Tibial artery (tissue), 4 donors: ENCODE measurements at places on chromosomes 7 and 10.

DNA sequence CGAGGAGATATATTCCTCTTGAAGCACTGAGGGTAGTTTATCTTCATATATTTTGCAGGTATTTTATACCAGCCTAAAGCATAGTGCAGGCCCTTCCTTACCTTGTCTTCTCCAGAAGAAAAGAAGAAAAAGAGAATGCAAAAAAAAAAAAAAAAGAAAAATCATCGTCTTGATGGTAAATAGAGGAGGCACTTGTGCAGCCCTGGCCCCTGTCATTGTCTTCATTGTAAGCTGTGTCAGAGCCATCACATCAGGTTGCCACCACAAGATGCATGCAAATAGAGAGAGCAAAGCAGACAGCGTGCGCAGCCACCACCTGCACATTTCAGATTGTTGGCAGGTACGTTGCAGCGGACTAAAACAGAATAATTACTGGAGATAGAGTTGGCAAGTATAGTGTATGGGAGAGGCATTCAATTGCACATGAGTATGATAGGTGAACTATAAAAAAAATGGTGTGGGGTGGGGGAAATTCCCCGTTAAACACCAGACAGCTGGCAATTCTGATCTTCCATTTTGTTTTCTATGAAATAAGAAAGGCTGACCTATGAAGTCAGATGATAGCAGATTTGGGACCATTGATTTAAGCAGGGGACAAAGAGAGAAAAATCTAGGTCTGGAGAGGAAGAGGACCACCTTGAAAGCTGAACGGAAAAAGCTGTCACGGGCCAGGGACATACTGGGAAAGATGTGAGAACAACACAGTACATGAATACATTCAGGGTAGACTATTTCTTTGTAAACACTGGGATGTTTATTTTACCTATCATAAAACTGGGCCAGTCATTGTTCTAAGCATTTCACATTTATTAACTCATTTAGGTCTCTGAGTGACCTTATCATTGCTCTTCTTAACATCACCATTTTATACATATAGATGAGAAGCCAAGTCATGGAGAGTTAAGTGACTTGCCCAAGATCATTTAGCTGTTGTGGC lies 306.3 kb upstream of the SP8 start:
- no peak for DNase-seq
- H3K4me1 ChIP-seq, result no peaks in the 10 kb centered on the region
- H3K27ac ChIP-seq, result no peak overlapping the region
- H3K36me3 ChIP-seq, result no peaks in the 10 kb centered on the region
- H3K4me3 ChIP-seq, result no peak overlapping the region

- no peaks in the 10 kb centered on the region for H3K4me1 ChIP-seq
- DNase-seq, result no peak
- H3K27me3 ChIP-seq, result no peaks in the 10 kb centered on the region
- H3K4me3 ChIP-seq, result no peak overlapping the region
- H3K27ac ChIP-seq, result no peak overlapping the region
These were observed 354.1 kb downstream of the DPP6 start for GRCh38 chr7:154406312-154406711.

DNA sequence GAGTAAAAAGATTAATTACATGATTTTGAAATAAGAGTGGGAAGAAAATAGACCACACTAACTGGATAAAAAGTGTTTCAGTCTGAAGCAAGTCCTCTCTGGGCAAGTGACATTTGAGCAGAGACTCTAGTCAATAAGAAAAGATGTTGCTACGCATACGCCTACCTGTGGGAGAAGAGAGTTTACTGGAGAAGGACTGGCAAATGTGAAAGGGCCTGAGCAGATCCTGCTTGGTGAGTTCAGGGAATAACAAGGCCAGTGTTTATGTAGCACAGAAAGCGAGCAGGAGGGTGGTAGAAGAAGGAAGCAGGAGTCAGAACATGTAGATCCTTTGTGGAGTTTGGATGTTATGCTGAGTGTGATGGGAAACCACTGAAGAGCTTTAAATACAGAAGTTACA lies 43.4 kb downstream of the RAB18 start:
- H3K4me1 ChIP-seq, result peaks cover 9% of the 10 kb centered on the region
- no peak for DNase-seq
- H3K36me3 ChIP-seq, result peaks cover 28% of the 10 kb centered on the region
- H3K4me3 ChIP-seq, result no peak overlapping the region
- no peaks in the 10 kb centered on the region for H3K27me3 ChIP-seq

DNA sequence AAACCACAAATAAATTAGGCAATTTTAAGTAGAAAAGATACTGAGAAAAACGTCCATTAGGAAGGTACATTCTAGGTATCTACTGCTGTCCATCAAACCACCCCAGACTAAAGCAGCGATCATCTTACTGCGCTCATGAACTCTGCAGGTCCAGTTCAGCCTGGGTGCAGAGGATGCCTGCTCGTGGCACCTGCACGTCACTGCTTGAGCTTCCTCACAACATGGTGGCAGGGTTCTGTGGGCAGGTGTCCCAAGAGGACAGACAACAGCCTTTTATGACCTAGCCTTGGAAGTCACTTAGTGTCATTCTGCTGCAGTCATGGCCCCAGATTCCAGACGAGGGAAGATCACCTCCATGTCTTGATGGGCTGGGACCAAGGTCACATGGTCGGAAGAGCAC lies 93.4 kb downstream of the MICALL2 start:
- no peaks in the 10 kb centered on the region for H3K36me3 ChIP-seq
- no peak overlapping the region for H3K27ac ChIP-seq
- peaks cover 11% of the 10 kb centered on the region for H3K4me1 ChIP-seq
- H3K4me3 ChIP-seq, result no peak overlapping the region
- no peak for DNase-seq

DNA sequence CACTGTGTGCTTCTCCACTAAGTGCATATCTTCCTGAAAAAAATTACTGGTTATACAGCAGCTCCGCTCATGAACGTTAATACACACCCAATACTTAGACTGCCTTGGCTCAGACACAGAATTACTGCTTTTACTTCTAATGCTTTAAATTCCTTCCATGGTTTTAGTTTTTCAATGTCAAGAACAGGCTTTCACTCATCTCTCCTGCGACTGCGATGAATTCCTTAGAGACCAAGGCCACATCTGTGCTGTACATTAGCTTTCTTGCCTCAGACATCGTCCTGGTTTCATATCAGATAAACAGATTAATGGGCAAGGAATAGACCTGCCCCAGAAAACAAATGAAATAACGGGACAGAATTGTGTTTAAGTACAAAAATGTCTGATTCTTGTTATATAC lies 120.2 kb downstream of the CYP26A1 start:
- no peak overlapping the region for H3K27ac ChIP-seq
- DNase-seq, result no peak
- H3K36me3 ChIP-seq, result no peaks in the 10 kb centered on the region
- H3K27me3 ChIP-seq, result no peaks in the 10 kb centered on the region

DNA sequence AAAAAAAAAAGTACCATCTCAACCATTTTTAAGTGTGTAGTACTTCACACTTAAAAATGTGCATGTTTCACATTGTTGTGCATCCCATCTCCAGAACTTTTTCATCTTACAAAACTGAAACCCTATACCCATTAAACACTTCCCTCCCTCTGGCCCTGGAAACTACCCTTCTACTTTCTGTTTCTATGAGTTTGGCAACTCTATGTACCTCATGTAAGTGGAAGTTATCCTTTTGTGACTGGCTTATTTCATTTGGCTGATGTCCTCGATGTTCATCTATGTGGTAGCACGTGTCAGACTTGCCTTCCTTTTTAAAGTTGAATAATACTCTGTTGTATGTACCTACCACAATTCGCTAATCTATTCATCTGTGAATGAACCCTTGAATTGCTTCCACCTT lies 12.2 kb downstream of the KCNMA1 start:
- H3K4me1 ChIP-seq, result peaks cover 99% of the 10 kb centered on the region
- H3K4me3 ChIP-seq, result no peak overlapping the region
- H3K27ac ChIP-seq, result peak overlapping the region; percentile 63
- H3K36me3 ChIP-seq, result no peaks in the 10 kb centered on the region
- DNase-seq, result no peak

DNA sequence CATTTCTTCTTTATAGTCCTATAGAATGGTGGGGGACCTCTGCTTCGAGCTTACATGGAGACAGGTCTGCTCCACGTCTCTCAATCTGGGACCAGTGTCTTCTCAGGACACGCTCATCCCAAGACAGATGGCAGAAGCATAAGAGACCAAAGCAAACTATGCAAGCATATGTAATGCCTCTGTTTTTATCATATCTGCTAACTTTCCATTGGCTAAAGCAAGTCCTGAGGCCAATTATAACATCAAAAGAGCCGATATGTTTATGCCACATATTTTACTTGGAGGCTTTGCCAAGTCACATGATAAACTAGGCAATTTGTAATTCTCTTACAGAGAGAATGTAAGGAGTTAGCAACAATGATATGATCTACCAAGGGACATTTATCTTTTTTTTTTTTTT lies 102.6 kb upstream of the NRBF2 start:
- no peak for DNase-seq
- no peak overlapping the region for H3K4me3 ChIP-seq
- H3K36me3 ChIP-seq, result no peaks in the 10 kb centered on the region
- H3K27ac ChIP-seq, result no peak overlapping the region
- no peaks in the 10 kb centered on the region for H3K27me3 ChIP-seq
- H3K4me1 ChIP-seq, result no peaks in the 10 kb centered on the region

DNA sequence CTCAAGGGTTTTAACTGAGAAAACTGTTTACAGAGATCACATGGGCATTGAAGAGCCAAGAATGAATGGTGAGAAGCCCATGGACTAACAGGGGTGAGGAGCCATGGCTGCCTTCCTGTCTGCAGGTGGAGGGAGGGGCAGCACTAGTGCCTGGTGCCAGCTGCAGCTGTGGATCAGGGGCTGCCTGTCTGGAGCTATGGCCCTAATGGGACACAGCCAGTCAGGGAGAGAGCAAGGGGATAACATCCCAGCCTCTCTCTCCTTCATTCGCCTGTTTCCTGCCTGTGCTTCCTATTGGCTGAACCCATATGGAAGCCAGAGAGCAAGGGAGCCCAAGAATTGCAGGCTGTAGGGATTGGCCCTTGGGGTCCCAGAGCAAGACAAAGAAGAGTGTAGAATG lies 125.8 kb upstream of the GAD2 start:
- no peak overlapping the region for H3K4me3 ChIP-seq
- no peaks in the 10 kb centered on the region for H3K36me3 ChIP-seq
- no peak overlapping the region for H3K27ac ChIP-seq
- H3K27me3 ChIP-seq, result no peaks in the 10 kb centered on the region
- DNase-seq, result no peak

DNA sequence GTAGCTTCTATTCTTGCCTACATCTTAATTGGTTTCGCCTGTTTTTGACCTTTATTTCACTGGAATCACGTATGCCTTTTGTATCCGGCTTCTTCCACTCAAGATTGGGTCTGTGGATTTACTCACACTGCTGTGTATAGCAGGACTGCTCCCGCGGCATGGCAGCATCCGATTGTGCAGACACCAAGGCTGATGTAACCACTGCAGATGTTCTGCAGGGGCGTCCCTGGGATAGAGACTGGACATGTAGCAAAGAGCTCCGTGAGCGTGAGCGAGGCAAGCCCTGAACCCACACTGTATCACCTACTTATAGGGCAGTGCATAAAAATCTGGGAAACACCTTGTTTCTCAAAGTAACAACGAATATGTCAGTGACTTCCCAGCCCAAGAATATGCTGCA lies 11.4 kb upstream of the IDI2 start:
- no peak overlapping the region for H3K4me3 ChIP-seq
- H3K27ac ChIP-seq, result no peak overlapping the region
- H3K36me3 ChIP-seq, result peaks cover 40% of the 10 kb centered on the region
- no peaks in the 10 kb centered on the region for H3K27me3 ChIP-seq

DNA sequence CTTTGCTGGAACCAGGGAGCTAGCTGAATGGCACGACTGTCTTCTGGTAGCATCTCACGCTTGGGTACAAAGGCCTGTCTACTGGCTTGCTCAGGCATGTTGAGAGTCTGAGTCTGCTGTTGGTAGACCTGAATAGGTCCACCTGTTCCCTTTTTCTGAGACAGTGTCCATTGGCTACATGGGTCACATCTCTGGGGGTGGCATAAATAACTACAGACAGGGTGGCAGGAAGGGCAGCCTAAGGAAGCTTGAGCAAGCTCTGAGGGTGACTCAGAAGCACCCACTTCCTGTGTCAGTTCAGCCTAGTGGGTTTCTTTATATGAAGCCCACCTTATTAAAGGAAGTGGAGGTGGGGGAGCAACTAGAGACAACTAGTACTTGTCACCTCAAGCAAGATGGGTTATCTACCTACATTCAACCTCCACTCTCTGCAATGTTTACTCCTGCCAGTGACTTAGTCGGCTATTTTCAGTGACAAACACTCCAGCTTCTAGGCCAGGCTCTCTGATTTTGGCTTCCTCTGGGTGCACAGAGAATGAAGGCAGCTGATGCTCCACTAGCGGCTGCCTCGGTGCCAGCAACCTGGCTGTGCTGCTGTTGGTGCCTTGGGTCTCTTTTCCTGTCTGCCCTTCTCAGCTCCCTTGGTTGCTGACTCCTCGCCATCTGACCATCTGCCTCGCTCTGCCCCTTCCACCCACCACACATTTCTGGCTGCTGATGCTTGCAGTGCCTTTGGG lies 5.7 kb upstream of the ZYX start:
- no peaks in the 10 kb centered on the region for H3K36me3 ChIP-seq
- no peak overlapping the region for H3K4me3 ChIP-seq
- DNase-seq, result no peak

GRCh38 chr10:48472501-48473069 lies 132.3 kb downstream of the ARHGAP22 start:
- H3K4me1 ChIP-seq, result no peaks in the 10 kb centered on the region
- H3K4me3 ChIP-seq, result no peak overlapping the region
- peaks cover 3% of the 10 kb centered on the region for H3K27me3 ChIP-seq
- DNase-seq, result no peak
- no peaks in the 10 kb centered on the region for H3K36me3 ChIP-seq

DNA sequence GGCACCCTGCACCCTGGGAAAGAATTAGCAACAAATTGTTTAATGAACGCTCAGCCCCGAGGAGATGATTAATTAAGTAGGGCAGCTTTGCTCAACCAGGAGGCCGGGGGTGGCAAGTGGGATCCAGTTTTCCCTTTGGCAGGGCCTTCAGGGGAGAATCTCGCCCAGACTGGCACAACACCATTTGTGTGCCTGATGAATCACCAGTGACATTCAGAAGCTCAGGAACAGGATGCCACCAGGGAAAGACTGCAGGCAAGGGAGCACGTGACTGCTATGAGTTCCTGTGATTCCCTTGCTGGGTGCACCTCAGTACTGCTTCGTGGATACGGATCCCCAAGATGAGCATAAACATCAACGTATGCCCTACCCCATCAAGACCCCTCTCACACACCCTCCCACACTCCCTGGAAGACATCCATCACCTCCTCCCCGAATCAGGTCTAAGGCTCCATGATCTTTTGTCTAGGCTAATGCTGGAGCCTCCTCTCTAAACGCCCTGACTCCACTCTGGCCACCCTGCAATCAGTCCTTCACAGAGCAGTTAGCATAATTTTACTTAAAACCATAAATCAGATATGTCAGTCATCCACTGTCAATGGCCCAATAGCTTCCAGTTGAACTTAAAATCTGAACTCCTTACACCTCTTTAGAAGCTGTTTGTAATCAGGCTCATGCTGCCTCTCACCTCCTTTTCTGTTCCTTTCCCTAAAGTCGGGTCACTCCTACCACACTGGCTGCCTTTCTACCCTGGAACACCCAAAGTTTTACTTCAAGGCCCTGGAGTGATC lies 109.2 kb upstream of the AGK start:
- H3K4me1 ChIP-seq, result no peaks in the 10 kb centered on the region
- no peaks in the 10 kb centered on the region for H3K27me3 ChIP-seq
- H3K36me3 ChIP-seq, result no peaks in the 10 kb centered on the region
- no peak for DNase-seq
- H3K4me3 ChIP-seq, result no peak overlapping the region
- H3K27ac ChIP-seq, result no peak overlapping the region

- DNase-seq, result no peak
- H3K27me3 ChIP-seq, result no peaks in the 10 kb centered on the region
- no peak overlapping the region for H3K27ac ChIP-seq
- H3K36me3 ChIP-seq, result no peaks in the 10 kb centered on the region
- no peak overlapping the region for H3K4me3 ChIP-seq
- H3K4me1 ChIP-seq, result no peaks in the 10 kb centered on the region
These were observed 5.5 kb downstream of the ASB4 start for GRCh38 chr7:95491201-95491600.
